ENCODE measurements at places on chromosomes 16 and 17. TPM values are rescaled to one million over a fixed set of nuclear protein-coding genes. Genes with fewer than 3 reads are reported as not detected.

GRCh38 chr17:20315821-20316220, 151.5 kb downstream of the LGALS9B start:
- DNase-seq = no peak

- no peak for DNase-seq
Observed at GRCh38 chr16:66256919-66257318, 109.6 kb upstream of the CDH5 start.

- no peak for DNase-seq
Observed at GRCh38 chr17:49520386-49521087, 25.4 kb downstream of the NGFR start.

GRCh38 chr16:88698646-88699045, 7.6 kb downstream of the RNF166 start:
- DNase-seq = no peak

DNA sequence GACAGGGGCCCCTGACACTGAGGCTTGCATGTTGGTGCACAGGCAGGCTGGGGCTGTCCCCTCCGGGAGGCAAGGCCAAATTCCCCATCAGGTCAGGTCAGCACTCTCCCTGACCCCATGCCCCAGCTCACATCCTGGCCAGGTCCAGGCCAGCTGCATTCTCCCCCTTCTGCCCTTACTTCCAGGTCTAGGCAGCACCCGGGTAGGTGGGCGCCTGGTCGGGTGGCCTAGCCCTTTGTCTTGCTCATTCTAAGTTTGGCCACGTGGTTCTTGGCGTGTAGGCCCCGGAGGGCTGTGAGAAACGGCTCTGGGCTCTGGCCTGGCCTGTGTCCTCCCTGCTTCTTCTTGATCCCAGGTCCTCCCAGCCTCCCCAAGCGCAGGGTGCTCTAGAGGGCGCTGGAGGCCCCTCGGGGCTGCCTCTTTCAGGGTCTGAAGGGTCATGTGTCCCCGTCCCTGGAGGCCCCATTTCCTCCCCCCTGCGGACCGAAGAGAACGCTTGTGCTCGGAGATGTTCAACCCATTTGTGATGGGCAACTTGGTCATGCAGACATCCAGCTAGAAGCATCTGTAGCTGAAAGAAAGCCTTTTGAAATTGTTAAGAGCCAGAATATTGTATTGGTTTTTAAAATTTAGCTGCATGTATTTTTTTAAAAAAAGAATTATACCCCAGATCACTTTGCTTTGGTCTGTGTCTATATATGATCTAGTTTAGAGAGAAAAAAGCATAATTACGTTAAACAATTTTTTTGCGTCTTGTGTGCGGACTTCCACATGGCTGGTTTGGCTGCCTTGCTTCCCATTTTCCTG, 6.7 kb downstream of the BAHCC1 start:
- DNase-seq = peak; percentile 61

DNA sequence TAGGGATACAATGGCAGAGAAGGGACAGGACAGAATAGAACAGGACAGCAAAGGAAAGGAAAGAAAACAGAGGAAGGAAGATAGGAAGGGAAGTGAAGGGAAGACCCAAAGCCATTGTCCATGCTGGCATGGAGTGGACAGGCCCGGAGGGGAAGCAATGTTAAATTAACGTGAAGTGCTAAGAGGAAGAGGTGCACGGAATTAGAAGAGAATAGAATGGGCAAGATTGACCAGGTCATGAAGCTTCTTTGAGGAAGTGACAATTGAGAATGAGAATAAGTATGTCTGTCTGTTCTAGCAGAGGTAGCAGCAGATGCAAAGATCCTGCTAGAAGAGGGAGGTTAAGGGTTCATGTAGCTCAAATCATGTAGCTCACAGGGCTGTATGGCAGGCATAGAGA, 117.2 kb downstream of the MAF start:
- DNase-seq = no peak

DNA sequence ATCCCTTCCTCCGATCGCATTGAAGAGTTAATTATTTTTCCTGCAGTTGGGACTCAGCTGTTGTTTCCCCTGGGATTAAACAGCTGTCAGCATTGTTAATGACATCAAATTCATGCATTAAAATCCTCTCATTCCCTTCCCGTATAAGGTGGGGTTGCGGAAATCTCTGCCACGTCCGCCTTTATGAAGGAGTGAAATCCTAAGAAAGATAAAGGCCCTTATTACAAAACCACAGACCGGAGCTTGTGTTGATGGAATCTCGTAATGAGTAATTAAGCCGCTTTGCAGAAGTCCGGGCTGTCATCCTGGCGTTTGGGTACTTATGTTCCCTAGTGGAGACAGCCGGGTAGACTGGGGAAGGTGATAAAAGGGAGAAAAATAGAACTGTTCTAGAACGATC, 627.6 kb downstream of the MAF start:
- DNase-seq = no peak

DNA sequence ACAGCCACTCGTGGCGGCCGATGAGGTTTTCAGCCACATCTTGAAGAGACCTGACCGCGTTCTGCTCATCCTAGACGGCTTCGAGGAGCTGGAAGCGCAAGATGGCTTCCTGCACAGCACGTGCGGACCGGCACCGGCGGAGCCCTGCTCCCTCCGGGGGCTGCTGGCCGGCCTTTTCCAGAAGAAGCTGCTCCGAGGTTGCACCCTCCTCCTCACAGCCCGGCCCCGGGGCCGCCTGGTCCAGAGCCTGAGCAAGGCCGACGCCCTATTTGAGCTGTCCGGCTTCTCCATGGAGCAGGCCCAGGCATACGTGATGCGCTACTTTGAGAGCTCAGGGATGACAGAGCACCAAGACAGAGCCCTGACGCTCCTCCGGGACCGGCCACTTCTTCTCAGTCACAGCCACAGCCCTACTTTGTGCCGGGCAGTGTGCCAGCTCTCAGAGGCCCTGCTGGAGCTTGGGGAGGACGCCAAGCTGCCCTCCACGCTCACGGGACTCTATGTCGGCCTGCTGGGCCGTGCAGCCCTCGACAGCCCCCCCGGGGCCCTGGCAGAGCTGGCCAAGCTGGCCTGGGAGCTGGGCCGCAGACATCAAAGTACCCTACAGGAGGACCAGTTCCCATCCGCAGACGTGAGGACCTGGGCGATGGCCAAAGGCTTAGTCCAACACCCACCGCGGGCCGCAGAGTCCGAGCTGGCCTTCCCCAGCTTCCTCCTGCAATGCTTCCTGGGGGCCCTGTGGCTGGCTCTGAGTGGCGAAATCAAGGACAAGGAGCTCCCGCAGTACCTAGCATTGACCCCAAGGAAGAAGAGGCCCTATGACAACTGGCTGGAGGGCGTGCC, 30.1 kb downstream of the CIITA start:
- peak; percentile 59 for DNase-seq

- DNase-seq = no peak
Observed at GRCh38 chr17:66469890-66470289, 167.5 kb downstream of the PRKCA start.

- no peak for DNase-seq
Observed at GRCh38 chr17:59651346-59651745, 31.7 kb downstream of the CLTC start.

- no peak for DNase-seq
Observed at GRCh38 chr17:40095944-40096791, 4.2 kb downstream of the NR1D1 start.

GRCh38 chr16:65010125-65010524, 111.7 kb downstream of the CDH11 start:
- DNase-seq = no peak

DNA sequence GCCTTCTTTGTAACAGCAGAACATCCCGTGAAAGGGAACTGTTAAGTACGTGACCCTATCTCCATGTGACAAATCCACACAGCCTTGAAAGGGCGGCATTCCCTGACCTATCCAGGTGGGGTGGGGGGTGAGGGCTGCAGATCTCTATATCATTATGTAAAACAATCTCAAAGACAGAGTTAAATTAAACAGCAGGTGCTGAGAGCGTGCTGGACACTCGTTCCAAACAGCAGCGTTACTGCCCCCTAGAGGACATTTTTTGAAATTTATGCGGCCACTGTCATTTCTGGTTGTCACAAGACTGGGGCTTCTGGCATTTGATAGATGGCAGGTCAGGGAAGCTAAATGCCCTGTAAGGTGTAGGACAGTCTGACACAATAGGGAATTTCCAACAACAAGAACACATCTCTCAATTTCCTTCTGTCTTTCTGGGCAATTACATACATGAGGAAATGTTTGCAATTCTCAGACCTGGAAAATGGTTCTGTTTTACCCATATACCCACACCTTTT, 6.7 kb upstream of the SLC25A39 start:
- DNase-seq = no peak

GRCh38 chr17:50472286-50472685, 3.6 kb upstream of the CHAD start:
- no peak for DNase-seq

- DNase-seq = no peak
Observed at GRCh38 chr17:12664894-12665262, 812 bp upstream of the MYOCD start.

DNA sequence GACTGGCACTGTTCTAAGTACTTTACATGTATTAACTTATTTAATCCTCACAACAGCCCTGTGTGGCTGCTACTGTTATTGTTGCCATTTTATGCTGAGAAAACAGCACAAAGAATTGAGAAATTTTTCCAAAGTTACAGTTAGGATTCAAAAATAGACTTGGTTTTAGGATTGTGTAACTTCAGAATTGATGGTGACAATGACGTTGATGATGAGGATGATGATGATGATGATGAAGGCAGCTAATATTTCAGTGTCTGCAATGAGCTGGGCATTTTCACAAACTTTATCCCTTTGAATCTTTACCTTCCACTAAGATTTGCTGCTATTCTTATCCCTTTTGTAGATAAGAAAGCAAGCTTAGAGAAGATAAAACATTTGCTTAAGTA, 22.1 kb downstream of the PRKCB start:
- DNase-seq = no peak

DNA sequence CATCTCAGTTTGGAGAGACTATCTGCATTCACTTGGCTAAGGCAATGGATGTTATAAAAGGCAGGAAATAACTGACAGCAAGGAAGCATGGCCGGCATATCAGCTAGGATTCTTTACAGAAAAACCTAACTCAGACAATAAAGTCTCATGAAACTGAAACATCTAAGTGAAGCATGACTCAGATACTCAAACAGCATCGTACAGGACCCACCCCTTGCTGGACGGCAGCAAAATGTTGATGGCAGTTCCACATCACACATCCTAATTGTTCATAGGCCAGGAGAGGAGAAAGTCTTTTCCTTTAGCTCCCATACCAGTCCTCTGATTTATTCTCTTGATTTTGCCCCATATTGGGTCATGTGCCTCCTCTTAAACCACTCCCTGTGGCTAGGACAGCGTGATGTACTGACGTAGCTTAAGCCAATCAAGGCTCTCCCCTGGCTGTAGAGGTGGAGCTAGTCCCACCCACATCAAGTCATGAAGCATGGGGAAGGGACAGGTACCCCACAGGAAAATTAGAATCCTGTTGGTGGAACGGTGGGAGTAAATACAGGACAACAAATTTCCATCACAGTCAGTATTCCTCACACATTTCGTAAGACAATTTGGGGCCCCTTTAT, 178.9 kb downstream of the IRX3 start:
- no peak for DNase-seq

DNA sequence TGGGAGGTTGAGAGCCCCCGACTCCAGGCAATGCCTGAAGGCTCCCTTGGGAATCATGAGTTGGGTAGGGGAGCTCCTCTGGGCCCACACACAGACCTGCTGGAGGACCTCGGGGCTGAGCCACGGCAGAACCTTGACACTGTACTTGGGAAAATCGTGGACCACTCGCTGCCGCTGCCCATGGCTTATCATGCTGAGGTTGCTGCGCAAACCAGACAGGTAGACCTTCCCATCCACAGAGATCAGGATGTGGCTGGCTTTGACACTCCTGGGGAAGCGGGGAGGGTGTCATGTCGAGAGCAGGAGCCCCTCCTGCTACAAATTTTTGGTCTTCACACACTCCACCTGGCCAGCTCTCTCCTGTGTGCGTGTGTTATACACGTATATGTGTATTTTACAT, 7.2 kb upstream of the LIMD2 start:
- no peak for DNase-seq

GRCh38 chr17:54172096-54172984, 349.6 kb downstream of the KIF2B start:
- DNase-seq = no peak

- DNase-seq = peak; percentile 95
Observed at GRCh38 chr17:44324571-44325275, at the start of gene SLC25A39. Gene SLC25A39 (minus strand): TSS chr17:44324823. CDS start chr17:44323562, 1,261 bp downstream.

- DNase-seq = no peak
Observed at GRCh38 chr17:50902372-50903353, 36.5 kb upstream of the TOB1 start.

GRCh38 chr17:8925141-8925540, 40.4 kb downstream of the PIK3R5 start:
- no peak for DNase-seq

GRCh38 chr17:49979748-49980479, 10.9 kb downstream of the DLX4 start:
- DNase-seq = no peak

DNA sequence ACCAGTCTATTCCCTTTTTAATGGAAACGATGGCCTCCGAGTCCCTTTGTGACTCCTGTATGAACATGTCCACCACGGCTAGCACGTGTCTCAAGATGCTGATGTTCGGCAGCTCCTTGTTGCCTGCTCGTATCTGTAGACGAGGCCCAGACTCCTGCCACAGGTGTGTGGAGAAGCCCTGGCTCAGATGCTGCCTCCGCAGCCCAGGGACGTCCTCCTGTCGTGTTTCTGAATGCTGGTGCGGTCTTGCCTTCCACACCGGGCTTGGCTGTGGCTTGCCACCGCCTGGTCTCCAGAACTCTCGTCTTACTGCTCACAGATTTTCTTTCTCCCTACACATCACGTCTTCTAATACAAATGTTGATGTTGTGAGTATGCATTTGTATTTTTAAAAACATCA, 17.0 kb downstream of the FOXF1 start:
- peak; percentile 10 for DNase-seq

DNA sequence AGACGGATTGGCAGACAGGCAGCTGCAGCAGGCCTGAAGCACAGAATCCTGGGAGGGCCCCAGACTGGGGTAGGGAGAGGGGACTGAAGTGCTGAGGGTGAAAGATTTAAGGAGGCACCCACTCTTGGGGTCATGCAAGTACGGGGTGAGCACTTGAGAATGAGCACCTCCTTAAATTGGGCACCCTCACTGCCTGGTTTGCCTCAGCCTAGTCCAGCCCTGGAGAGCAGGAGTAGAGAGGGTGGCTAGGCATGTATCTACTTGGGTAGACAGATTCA, 154.1 kb upstream of the CDC42EP4 start:
- DNase-seq = no peak

GRCh38 chr17:1989135-1989534, 36.0 kb downstream of the RTN4RL1 start:
- no peak for DNase-seq

GRCh38 chr16:23301251-23302044, 654 bp upstream of the SCNN1B start:
- DNase-seq = no peak

- DNase-seq = no peak
Observed at GRCh38 chr17:18332909-18333489, 17.9 kb downstream of the SMCR8 start.

The COX6A2 gene
- 1,568 TPM for total RNA-seq

The CSH2 gene
- not detected for total RNA-seq

The DHRS7C gene
- total RNA-seq = 3.1 TPM

The DLX4 gene
- total RNA-seq = not detected

The CDR2 gene
- 6.8 TPM for total RNA-seq

The QRICH2 gene
- 2.4 TPM for total RNA-seq

The LPO gene
- total RNA-seq = not detected

The NOL3 gene
- 110 TPM for total RNA-seq

The HEATR3 gene
- 9.0 TPM for total RNA-seq

The PABPN1L gene
- total RNA-seq = not detected

The AOC3 gene
- total RNA-seq = 7.6 TPM

The ARHGDIG gene
- 7.0 TPM for total RNA-seq

The KRTAP4-16 gene
- not detected for total RNA-seq

The CD7 gene
- total RNA-seq = 0.47 TPM

The ABCA3 gene
- 6.9 TPM for total RNA-seq

The KCNH6 gene
- total RNA-seq = not detected

The CBX8 gene
- 7.5 TPM for total RNA-seq
